ENCODE measurements at places on chromosomes 5 and 9.

DNA sequence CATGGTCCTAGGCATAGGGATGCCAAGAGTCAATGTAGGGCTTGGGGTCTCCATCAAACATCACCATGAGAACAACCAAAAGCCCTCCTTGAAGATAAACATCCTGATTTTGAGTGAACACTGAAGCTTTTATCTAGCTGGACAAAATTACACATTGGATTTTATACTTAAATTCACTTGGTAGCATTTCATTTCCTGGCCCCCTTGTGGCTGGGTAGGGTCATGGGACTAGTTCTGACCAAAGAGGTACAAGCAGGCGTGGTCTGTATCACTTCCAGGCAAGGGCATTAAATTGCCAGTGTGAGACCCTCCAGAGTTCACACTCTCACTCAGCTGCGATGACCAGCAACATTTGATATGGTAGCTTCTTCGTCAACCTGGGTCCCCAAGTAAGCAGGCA lies 320.3 kb downstream of the ACTL7B start:
- no peak for DNase-seq

GRCh38 chr5:35771300-35771699 lies 85.4 kb upstream of the IL7R start:
- no peak for DNase-seq

GRCh38 chr5:1375871-1376810 lies 31.2 kb upstream of the CLPTM1L start:
- no peak for DNase-seq

DNA sequence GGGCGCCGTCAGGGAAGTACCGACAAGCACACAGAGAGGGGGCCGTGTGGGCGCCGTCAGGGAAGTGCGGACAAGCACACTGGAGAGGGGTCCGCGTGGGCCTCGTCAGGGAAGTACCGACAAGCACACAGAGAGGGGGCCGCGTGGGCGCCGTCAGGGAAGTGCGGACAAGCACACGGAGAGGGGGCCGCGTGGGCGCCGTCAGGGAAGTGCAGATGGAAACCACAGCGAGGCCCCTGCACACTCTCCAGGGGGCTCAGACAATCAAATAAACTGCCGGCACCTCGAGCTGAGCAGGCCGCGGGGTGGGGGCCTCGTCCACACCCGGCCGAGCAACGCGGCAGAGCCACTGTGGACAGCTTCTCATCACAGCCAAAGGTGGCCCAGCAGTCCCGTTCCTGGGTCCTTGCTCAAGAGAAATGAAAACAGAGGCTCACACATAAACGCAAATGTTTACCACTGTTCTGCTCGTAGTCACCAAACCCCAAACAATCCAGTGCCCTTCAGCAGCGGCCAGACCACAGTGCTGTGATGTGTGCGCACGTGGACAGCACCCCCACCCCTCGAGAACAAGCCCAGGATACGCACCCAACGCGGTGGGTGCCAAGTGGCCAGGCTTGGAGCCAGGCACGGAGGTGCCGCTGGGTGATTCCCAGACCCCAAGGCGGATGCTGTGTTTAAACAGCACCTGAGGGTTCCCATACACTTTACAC lies 24.7 kb downstream of the TPPP start:
- DNase-seq = no peak

DNA sequence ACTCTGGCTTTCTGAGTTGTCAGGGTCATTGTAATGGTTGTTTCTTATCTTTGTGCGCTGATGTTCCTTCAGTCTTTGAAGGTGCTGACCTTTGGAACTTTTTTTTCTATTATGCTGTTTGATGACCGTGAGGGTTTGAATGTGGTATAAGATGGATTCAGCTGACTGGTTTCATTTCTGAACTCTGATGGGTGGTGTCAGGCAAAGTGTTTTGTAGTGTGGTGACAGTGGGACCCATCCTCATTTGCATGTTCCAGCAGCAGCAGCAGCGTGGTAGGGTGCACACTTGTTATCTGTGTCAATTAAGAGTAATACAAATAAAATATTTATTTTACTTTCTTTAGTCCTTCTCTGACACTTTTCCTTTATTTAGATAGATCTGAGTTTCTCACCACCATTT lies 227.7 kb upstream of the PRR16 start:
- DNase-seq = no peak

DNA sequence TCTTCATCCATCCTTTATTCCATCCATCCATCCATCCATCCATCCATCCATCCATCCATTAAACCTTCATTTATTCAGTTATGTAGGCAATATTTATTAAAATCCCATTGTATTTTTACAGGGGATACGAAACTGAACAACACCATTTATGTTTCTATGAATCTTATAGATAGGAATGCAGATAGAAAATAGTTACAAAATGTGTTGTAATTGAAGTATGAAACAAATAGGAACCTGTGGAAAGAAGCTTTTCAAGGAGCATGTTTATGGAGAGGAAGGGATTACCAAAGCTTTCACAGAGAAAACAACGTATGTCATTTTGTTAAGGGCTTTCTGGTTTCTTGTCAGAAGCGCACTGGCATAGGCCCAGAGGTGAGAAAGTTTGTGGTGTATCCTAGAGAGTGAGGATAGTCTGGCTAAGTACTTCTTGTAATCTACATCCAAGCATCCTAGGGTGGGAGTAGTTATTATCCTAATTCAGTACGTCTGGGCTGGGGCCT lies 184.0 kb downstream of the CNTLN start:
- DNase-seq = no peak

DNA sequence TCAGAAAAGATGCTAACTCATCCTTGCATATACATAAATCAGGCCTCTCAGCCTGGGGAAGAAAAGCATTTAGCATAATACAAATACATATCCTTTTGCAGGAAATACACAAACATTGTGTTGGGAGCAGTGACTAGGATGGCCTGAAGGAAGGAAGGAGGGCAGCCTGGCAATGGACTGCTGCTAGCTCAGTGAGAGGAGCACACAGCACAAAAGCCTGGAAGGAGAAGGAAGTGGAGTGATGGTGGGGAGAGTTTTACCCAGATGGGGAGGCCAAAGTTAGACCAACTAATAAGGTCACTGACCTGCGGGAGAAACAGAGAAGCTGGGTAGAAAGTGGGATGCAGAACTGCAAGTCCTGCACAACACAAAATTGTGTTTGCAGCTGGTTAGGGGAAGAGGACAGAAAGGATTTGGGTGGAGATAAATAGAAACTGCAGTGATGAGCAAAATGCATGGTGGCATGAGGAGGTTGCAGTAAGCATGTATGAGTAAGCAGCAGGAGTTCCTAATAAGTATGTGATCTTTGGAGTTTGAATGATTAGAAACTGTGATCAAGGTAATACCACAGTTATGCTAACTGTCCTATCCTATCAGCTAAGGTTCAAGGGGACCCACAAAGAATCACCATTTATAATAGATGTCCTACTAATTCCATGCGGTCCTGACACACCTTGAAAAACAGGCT lies 39.5 kb downstream of the SEMA6A start:
- no peak for DNase-seq

DNA sequence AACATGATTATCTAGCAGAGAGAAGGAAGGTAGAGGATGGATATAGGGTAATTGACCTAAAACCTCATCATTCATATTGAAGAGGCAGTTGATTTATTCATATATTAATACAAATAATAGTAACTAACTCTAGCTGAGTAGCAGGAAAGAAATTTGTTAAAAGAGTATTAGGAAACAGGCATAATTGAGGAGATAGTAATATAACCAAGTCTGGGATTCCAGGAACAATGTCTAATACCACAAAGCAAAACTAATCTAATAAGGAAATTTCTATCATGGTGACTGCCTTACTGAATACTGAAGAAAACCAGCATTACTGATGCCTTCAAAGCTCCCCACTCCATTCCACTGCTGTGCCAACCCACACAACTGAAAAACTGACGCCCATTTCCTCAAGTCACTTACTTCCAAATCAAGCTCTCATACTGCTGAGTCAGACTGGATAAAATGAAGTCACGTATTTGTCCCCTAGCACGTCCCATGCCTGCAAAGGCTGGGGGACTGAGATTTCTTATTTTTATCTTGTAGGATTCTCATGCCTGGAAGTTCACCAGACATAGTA lies 153.9 kb downstream of the SMC2 start:
- no peak for DNase-seq

DNA sequence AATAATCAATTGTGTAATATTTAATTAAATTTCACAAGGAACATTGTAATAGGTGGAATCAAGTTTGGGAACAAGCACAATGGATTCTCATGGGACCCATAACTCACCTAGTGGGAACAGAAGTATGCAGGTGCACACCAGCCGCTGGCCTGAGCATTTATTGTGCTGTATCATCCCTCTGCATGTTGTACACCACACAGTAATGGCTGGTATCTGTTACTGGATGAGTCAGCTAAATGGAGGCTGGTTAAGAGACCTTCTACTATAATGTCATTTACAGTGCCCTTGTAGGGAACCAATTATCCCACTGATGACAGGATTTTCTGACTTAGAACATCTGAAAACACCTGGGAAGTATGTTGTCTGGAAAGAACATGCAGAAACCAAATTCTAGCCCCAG lies 3.2 kb upstream of the MAP3K1 start:
- no peak for DNase-seq

- no peak for DNase-seq
These were observed 100.1 kb downstream of the PHF2 start for GRCh38 chr9:93676310-93677047.

DNA sequence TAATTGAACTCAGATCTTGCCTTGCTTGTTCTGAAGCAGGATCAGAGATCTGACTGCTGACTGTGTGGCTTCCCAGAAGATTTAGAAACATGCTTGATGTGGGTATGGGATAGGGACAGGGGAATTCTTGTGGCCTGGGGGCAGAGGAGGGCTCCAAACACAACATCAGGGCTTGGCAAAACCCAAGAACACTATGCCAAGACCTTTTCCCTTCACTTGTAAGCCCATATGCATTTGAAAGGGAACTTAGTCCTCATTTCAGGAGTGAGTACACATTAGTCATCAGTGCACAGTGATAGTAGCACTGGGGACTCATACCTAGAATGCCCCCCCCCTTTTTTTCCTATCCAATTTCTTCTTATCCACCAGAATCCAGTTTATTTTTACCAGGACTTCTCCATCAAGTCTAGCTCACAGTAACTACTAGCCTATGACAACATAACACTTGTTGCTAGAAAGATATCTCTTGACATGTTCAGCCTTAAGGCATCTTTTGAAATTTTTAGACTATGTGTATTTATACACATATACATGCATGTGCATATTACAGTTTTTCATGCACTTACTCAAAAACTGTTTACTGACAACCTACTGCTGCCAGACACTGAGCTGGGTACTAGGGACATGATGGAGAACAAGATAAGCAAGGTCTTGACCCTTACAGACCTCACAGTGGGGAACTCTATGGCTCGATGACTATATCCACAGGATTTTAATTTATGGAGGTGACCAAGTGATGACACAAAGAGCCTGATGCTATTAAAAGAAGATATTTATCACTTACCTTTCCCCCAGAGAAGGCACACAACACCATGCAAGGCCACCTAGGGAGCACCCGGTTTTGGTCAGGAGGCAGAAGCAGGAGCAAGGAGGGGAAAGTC lies 158.3 kb upstream of the MAP3K1 start:
- DNase-seq = no peak

DNA sequence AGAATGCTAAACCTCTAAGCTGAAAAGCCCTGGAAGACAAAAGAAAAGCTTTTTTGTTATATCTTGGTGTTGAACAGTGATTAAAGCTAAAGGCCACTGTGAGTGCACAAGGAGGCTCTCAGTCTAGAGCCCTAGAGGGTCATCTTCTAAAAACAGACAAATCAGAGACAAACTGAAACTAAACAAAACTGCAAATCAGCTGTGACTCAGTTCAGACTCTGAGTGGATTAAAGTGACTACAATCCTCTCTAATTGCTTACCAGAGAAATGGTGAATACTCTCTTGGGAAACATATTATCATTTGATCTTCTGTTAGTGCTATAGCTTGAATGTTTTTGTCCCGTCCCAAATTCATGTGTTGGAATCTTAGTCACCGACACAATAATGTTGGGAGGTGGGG lies 491.9 kb downstream of the CDH18 start:
- no peak for DNase-seq

GRCh38 chr9:73446306-73446705 lies 294.6 kb downstream of the ANXA1 start:
- DNase-seq = no peak

GRCh38 chr5:133242221-133242835 lies 190.5 kb downstream of the HSPA4 start:
- DNase-seq = no peak

GRCh38 chr9:3151672-3152576 lies 308.0 kb upstream of the PUM3 start:
- no peak for DNase-seq

- peak; percentile 85 for DNase-seq
These were observed 3.2 kb downstream of the GRPEL2 start for GRCh38 chr5:149348518-149348917.

DNA sequence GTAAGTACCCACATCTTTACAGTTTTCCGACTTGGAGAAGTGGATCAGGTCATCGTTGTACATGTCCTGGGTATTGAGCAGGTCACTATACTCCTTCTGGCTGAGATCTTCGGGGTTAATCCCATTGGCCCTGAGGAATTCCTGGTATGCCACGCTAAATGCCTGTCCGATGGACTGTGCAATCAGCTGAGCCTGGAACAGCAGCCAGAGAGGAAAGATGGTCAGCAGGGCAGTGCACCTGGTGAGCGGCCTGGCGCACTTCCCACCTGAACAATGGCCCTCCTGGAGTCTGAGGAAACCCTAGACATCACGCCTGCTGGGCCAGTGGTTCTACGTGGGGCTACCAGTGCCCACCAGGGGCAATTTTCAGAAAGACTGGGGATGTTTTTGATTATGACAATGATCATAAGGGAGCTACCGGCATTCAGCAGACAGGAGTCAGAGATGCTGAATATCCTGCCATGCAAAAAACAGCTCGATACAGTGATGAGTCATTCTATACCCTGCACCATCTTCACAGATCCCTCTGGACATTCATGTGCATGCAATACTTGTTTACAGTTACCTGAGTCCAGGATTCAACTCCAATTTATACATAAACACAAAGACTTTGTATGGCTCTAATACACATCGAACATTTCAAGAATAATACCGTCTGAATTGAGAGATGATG lies 127.2 kb downstream of the ENTREP1 start:
- no peak for DNase-seq

GRCh38 chr5:34914671-34915138 lies 599 bp downstream of the RAD1 start:
- DNase-seq = no peak

DNA sequence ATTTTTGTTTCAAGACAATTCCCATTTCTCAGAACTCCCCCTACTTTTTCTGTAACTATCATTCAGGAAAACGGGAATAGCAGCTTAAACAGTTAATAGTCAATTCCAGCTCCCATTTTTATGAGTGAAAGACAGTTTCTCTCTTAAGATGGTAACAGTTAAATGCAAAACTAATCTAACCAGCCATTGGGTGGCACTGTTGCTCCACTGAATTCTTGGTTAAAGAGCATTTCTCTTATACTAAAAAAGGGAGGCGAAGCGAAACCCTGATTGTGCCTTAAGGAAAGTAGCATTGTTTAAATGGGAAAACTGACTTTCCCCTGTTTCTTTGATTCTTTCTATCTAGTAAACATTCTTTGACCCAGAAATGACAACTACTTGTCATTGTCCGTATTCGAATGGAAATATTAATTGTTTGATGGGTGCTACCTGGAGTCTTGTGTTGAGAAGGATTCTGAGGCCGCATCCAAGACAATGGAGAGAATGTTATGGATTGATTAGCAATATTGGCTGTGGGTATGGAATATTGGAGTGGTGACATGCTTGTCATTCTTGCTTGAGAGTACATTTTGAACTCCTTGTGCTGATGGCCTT lies 507.8 kb downstream of the MAT2B start:
- no peak for DNase-seq

GRCh38 chr5:167716126-167716775 lies 575.2 kb upstream of the WWC1 start:
- DNase-seq = no peak

Data from T-helper 2 cell (primary cell).